NCI-H187 (cell line): ENCODE measurements at places on chromosomes 5 and 9.
A peak's percentile ranks its signal among the peaks of the same experiment; 100 is the strongest.

GRCh38 chr9:78507037-78507436, 210.1 kb downstream of the PSAT1 start:
- no peak for DNase-seq

GRCh38 chr9:73575101-73576060, 423.7 kb downstream of the ANXA1 start:
- no peak for DNase-seq

DNA sequence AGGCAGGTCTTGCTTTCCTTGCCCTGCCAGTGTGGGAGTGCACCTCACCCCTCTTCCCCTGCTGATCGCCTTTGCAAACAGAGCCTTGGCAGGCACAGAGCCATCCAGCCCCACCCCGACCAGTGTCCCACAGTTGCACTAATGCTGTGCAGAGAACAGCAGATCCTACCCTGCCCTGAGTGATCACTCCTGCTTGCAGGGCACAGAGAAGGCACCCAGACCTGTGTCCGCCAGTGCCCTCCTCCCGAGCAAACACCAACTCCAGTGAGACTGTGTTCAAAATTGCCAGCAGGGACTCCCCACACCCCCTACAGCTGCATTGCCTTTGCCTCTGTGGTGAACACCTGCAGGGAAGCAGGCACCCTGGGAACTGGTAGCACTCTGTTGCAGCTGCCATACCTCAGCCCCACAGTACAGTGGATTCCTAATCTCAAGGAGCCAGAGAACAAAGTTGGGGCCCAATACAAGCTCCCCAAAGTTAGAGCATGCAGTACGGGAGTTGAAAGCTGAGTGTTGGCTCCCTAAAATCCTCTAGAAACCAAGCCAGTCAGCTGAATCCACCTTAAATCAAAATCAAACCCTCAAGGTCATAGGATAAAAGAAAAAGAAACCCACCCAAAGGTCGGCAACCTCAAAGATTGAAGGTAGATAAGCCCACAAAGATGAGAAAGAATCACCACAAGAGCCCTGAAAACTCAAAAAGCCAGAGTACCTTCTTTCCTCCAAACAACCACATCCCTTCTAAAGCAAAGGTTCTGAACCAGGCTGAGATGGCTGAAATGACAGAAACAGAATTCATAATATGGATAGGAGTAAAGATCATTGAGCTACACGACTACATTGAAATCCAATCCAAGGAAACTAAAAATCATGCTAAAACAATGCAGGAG, 92.9 kb upstream of the PIK3R1 start:
- no peak for DNase-seq

- DNase-seq = no peak
Observed at GRCh38 chr5:91252916-91253315, 130.2 kb downstream of the ARRDC3 start.

GRCh38 chr5:132372127-132372526, 2.6 kb downstream of the SLC22A5 start:
- DNase-seq = no peak

GRCh38 chr5:73747696-73748380, 121.8 kb downstream of the ARHGEF28 start:
- no peak for DNase-seq

DNA sequence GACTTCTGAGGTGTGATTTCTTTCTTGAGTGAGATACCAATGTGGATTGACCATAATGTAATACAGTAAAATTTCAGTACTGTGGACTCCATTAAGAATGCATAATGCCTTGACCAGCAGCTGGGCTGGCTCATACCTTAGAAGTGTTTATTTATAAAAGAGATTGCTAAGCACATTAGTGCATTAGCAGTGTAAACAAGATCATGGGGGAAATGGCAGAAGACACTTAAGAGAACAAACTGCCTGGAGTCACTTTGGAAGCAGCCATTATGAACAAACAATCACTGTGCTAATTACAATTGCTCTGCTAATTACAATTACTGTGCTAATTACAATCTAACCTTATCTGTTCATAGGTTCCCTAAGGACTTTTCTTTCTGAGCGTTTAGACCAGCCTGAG, 104.2 kb downstream of the TRIM32 start:
- no peak for DNase-seq

DNA sequence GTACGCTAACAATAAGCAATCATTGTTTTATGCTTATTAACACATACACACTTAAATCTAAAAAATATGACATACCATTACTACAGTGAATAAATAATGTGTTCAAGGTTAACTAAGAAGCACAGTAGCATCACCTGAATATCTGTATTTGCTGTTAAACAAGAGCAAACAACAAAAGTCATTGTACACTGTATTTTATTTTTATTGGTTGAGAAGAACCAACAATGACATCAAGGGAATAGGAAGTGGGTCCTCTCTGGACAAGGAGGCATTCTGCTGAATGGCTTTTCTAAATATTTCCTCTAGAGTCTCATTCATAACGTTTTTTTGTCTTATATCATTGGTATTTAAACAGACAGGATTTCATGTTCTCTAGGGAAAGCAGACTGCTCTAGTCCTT, 460.4 kb downstream of the CDH9 start:
- no peak for DNase-seq

- DNase-seq = no peak
Observed at GRCh38 chr9:134396258-134396742, 70.0 kb downstream of the RXRA start.

DNA sequence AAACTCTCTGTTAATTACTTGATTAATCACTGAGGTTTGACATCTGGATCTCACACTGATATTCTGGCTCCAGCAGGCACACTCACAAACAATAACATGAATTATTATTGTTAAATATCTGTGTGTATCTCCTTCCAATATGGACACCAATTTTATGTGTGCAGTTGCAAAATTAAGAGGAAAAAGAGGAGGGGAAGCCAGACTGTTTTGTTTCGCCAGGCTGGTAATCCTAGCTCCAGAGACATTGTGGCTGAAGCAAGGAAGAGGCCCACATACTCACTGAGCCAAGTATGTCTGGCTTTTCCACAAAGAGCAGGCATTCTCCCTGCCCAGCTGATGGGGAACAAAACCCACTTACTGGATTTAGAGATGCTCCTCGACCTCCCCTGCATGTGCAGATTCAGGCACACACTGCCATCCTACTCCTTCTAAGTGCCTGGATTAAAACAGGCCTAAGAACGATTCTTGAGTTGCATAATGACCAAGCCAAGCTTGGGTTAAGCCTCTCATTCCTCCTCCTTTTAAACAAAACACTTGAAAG, 181.9 kb downstream of the ESM1 start:
- DNase-seq = no peak

GRCh38 chr5:138909734-138910133, 34.6 kb upstream of the LRRTM2 start:
- DNase-seq = no peak

DNA sequence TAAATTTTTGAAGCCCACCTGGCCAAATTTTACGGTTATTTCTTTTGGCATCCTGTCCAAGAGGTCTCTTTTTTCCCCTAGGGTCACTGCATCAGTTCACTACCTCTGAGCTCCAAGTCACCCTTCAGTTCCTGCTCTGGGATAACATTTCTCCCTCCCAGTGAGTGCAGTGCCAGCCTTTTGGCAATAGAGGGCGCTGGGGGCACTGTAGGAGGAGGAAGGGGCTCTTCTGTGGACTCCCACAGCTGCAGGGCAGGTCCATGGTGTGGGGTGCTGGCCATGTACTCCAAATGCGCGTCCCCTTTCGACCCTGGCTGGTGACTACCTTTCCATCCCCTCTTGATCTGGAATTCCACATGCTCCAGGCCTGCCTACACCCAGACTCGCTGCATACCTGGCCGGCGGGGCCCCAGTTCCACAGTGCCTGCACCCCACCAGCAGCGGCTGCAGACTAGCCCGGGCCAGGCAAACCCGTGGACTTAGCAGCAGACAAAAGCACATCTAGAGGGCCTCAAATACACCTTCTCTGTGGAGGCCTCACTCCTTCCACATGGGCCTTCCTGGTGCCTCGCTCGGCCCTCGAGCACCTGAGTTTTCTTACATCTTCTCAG, 20.3 kb upstream of the NINJ1 start:
- DNase-seq = no peak

DNA sequence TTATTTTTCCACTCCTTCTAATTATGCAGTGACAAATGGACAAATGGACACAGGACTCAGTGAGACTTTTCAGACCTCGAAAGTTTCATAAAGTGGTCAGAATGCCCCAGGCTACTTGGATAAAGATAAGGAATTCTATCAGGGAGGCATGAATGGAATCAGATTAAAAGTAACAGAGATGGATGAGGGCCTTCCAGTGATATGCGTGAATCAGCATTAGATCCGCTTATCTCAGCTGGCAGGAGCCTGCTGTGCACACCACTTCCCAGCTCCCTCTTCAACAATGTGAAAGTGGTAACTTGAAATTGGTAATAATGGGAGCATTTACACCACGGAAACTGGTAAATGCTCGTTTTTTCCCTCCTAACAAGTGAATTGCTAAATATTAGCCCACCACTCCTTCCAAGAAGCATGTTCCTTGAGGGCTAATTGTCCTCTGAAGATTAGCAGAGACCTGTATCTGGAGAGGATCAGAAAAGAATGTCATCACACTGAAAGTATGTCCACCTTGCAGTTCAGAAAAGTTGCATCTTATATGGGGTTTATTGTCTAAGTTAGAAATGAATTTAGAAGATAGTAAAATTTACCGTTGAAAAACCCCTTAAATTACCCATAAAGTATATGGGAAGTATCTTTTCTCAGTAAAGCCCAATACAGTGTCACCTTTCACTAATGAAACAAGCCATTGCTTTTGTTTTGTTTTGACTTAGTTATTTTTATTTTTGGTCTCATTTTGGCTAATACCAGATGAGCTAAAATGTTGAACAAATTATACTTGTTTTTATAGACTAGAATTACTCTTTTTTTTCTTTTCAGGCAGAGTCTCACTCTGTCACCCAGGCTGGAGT, 125.3 kb downstream of the DPYSL3 start:
- DNase-seq = no peak

GRCh38 chr5:15234911-15235310, 265.1 kb upstream of the FBXL7 start:
- DNase-seq = no peak

GRCh38 chr9:37187713-37188439, 67.5 kb downstream of the ZCCHC7 start:
- no peak for DNase-seq

GRCh38 chr9:127177231-127177630, 54.8 kb upstream of the ANGPTL2 start:
- DNase-seq = no peak

DNA sequence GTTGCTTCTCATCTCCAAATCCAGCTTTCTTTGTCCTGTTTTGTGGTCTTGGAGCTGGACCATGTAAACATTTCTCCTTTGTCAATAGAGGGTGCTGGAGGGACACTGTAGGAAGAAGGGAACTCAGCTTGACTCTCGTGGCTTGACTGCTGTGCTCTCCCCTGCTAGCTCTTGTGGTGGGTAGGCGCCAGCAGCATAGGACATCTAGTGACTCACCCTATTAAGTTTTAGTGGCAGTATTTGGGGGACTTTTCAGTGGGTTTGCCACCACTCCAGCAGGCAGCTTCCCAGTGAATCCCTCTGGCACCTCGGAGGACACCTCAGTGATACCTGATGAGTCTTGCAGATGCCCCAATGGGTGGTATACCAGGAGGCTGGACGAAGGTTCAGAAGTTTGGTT, 97.8 kb downstream of the TSSK1B start:
- no peak for DNase-seq

DNA sequence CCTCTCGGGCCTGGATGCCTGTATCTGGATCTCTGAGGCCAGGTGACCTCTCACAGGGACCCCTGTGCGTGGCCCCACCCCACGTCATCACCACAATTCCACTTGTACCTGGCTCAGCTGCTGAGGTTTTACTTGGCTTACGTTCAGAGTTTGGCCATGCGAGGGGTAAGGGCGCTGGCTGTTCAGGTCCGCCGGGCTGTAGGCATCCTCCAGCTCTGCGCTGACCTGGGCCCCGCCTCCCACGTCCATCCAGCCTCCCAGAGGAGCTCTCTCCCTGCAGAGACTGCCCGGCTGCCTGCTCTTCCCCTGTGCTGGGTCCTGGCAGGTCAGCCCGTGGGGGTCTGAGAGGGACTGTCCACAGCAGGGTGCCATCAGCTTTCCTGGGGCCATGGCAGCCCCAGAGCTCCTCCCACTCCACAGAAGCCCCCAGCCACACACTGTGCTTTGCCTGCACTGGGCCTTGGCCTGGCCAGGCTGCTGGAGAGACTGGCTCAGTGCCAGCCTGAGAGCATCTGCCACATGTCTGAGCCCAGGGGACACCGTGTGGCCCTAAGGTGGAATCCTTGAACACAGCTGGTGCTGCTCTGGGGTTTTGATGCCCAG, 43.6 kb downstream of the SLC6A3 start:
- DNase-seq = no peak

GRCh38 chr5:143695941-143696340, 116.0 kb upstream of the HMHB1 start:
- no peak for DNase-seq

DNA sequence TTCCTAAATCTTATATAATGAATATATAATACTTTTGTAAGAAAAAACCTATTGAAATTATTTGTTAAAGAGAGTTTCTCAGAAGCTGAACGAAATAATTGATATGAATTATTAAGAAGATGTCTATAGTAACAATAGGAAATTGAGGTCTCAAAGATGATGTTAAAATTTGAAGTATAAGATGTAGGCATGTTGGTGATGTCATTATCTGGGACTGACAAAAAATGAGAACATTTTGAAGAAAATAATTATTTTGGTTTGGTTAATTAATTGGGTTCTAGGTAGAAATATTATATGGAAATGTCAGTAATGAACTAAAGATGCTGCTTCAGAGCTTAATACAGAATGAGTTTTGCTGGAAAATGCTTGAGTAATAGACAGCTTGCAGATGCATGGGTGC, 501.4 kb upstream of the ST8SIA4 start:
- no peak for DNase-seq

DNA sequence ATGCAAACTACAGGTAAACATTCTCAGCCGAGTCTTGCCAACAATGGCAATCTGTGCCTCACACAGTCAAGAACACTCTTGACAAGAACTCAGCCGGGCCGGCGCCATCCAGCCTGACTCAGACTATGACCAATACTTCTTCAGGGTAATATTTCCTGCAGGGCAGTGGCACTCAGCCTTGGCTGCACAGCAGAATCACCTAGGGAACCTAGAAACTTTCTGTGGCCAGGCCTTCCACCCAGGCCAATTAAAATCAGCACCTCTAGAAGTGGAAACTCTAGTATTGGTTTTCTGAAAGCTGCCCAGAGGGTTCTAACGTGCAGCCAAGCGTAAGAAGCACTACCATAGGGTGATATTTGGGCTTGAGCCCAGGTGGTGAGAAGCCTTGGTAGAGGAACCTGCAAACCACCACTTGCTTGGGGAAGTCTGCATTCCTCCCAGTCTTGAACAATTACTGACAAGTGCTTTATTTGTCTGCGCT, 120.6 kb downstream of the TTLL11 start:
- peak; percentile 22 for DNase-seq

- DNase-seq = no peak
Observed at GRCh38 chr9:117705386-117705785, 1.2 kb downstream of the TLR4 start.

- no peak for DNase-seq
Observed at GRCh38 chr5:111552896-111553295, 40.6 kb upstream of the STARD4 start.
